Right lung (tissue), 10 donors: ENCODE measurements at places on chromosomes 12 and 14.

- no peak for DNase-seq
Measured at GRCh38 chr14:93005838-93006237, 82.9 kb downstream of the CHGA start.

DNA sequence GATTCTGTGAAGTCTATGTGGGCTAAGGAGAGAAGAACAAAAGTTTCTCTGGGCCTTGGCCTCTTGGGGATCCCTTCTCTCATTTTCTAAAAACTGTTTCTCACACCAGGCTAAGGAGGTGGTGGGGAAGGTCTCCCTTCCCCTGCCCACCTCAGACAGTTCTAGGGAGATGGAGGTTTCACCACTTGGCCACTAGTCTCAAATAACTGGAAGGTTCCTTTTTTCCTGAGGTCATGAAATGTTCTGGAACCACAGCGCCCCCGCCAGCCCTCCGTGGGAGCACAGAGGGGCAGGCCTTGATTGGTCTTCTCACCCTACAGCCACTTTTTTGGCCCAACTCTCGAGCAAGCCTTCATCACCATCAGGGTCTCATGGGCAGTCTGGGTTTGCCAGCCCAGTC lies 12.6 kb downstream of the C12orf43 start:
- DNase-seq = no peak

DNA sequence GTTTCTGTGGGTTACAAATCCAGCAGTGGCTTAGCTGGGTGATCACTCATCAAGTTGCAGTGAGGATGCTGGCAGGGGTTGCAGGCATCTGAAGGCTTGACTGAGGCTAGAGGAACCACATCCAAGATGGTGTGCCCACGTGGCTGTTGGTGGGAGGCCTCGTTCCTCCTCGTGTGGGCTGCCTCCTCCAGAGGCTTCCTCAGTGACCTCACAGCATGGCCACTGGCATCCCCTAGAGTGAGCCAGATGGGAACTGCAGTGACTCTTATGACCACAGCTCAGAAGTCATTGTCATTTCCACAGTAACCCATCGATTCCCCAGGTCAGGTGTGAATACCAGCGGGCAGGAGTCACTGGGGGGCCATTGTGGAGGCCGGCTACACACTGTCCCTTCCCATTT lies 17.8 kb downstream of the AACS start:
- no peak for DNase-seq

DNA sequence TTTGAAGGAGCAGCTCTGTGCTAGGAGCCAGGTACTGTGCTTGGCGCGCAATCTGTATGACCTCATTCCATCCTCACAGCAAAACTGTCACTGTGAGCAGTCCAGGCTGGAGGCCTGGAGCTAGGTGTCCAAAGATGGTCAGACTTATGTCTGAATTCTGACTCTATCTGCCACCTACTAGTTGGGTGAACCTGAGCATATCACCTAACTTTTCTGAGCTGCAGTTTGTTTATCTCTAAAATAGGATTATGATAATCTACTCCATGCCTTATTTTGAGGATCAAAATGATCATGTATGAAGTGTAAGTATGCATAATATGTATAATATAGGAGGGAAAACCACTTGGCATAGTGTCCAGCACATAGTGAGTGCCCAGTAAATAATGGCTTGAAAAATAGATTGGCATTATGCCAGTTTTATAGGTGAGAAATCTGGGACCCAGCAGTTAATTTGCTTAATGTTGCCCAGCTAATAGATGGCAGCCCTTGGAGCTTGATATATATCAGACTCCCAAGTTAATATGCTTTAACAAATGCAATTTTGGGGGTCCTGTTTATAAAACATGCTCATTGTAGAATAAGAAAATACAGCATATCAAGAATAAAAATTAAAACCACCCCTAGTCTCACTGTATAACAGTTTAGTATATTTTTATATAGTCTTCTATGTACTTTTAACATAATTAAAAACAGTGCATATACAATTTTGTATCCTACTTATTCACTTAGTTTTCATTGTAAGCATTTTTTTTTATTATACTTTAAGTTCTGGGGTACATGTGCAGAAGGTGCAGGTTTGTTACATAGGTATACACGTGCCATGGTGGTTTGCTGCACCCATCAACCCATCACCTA lies 4.5 kb upstream of the JPH4 start:
- DNase-seq = no peak

DNA sequence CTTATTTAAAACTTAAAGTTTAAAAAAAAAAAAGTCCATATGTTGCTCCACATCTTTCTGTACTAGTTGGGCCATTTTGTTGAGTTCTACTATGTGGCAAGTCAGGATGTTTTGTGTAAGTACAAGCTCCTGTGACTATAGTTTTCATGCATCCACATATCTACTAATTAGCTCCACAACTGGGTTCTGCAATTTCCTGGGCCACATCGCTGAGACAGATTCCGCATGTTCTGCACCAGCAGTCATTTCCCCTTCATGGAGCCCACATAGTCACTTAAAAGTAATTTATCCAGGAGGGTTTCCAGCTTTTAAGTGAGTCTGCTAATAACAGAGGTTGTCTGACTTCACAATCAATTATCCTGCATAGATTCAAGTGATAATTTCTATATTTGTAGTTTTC lies 461.4 kb downstream of the ZFP36L1 start:
- DNase-seq = no peak

- DNase-seq = no peak
Measured at GRCh38 chr12:74535536-74535935, 2.1 kb upstream of the ATXN7L3B start.

DNA sequence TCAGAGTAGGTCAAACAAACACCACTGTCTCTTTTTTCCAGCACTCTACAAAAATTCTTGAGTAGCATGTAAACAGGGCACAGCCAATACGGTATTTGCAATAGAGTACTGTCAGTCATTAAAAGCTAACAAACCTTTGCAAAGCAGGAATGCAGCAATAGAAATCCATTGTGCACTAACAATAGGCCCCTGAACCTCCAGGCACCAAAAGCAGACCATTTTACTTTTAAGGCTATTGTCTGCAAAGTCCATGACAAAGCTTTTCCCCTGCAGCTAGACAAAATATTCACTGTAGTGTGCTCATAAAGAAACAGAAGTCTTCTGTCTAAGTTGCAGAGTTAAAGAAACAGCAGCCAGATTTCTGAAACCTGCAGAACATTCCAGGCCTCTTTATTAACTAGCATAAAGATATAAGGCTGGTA lies 191.9 kb downstream of the SOX5 start:
- peak; percentile 14 for DNase-seq
